ENCODE measurements at places on chromosomes 11 and 22. TPM values are rescaled to one million over a fixed set of nuclear protein-coding genes. Genes with fewer than 3 reads are reported as not detected.

DNA sequence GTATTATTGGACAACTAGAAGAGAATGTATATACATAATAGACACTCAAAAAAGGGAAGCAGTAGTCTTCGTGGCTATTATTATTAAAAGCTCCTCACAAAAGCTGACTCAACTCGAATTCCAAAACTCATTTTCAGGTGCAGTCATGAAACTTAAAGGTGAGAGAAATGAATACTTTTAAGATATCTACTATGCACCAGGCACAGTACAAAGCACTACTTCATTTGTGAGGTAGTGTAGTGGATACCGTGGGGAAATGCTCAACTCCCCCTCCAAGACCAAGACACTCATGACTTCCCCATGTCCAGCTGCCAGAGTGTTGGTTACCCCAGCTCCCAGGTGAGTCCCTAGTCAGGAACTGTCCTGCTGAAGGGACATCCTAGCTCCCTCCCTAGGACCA, 2.1 kb downstream of the SYN3 start:
- DNase-seq, result no peak

GRCh38 chr11:3824714-3825472, 15.9 kb downstream of the RHOG start:
- peak; percentile 74 for DNase-seq

- peak; percentile 37 for DNase-seq
Measured at GRCh38 chr11:119573858-119574257, 150.9 kb upstream of the THY1 start.

DNA sequence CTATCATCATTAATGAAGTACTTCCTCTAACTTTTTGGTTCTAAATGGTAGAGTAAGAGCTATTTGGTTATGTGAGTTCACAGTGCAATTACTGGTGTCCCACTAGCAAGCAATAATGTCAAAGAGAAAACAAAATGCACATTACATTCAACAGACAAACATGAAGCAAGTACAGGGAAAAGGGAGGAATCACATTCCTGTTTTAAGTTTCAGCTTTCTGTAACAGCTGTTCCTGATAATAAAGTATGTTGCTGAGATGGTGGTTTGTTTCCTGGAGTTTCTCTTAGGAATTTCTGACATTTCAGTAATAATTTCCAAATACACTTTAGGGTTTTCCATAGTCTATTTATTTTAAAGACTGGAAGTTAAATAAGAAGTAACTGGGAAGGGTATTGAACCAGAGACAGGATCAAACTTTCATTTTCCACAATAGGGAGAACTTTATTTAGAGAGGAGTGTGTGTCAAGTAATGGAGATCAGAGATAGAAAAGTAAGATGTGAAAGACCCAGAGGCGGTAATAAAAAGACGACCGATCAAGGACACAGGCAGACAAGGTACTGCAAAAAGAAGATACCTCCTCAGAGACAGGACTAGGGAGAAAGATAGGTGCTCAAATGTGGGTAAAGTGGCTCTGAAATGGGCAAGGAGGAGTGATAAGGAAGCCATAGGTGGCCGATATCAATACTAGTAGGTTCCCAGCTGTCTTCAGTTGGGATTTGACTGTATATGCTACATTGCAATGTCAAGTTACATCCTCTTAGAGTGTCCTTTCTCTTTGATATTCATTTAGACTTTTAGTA, 20.8 kb upstream of the CLNS1A start:
- no peak for DNase-seq

HSPA8 gene
- 1,029 TPM for total RNA-seq

- no peak for DNase-seq
Measured at GRCh38 chr22:47839595-47840227, 1077.3 kb downstream of the TBC1D22A start.

GRCh38 chr11:70732881-70733196, 334.5 kb downstream of the CTTN start:
- no peak for DNase-seq

- DNase-seq, result no peak
Measured at GRCh38 chr22:21765909-21766529, 30.4 kb upstream of the YPEL1 start.

TBX10 gene
- 5.7 TPM for total RNA-seq

DMC1 gene
- total RNA-seq, result 40.6 TPM

GRCh38 chr22:41664951-41665350, 23.7 kb downstream of the SNU13 start:
- no peak for DNase-seq

GRCh38 chr11:123218451-123218850, 23.4 kb upstream of the CLMP start:
- DNase-seq, result no peak

GRCh38 chr11:36467916-36468315, 42.2 kb downstream of the TRAF6 start:
- DNase-seq, result no peak

MIAT gene
- total RNA-seq, result 5.2 TPM

GGTLC2 gene
- not detected for total RNA-seq

DNA sequence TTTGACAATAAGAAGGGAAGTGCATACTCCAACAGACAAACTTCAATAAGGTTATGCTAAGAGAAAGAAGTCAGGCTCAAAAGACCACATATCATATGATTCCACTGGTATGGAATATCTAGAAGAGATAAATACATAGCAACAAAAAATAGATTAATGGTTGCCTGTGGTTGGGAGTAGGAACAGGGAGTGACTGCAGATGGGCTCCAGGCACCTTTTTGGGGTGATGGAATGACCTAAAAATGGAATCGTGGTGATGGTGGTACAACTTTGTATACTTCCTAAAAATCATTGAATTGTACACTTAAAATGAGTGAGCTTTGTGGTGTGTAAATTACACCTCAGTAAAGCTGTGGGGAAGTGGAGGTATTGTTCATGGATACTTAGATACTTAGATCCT, 29.0 kb upstream of the RAG2 start:
- no peak for DNase-seq

GRCh38 chr11:129959687-129960086, 42.9 kb downstream of the PRDM10 start:
- DNase-seq, result peak; percentile 56

DNA sequence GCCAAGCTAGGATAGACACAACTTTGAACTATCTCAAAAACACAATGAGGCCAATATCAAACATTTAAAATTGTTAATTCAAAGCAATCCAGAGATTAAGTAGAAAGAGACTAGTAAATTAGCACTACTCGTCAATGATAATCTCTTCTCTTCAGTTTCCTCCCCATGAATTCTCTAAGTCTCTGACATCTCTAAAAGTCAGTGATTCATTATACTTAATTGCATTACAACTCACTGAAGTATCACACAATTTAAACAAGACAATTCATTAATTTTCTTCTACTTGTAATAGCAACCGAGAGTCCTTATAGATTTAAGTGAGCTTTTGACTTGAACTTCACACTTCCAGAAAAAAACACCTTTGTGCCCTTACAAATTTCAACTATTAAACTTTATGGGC, 4.3 kb downstream of the DDX6 start:
- no peak for DNase-seq

- no peak for DNase-seq
Measured at GRCh38 chr22:19821523-19822300, 33.0 kb downstream of the GNB1L start.

RELT gene
- 24.7 TPM for total RNA-seq

DNA sequence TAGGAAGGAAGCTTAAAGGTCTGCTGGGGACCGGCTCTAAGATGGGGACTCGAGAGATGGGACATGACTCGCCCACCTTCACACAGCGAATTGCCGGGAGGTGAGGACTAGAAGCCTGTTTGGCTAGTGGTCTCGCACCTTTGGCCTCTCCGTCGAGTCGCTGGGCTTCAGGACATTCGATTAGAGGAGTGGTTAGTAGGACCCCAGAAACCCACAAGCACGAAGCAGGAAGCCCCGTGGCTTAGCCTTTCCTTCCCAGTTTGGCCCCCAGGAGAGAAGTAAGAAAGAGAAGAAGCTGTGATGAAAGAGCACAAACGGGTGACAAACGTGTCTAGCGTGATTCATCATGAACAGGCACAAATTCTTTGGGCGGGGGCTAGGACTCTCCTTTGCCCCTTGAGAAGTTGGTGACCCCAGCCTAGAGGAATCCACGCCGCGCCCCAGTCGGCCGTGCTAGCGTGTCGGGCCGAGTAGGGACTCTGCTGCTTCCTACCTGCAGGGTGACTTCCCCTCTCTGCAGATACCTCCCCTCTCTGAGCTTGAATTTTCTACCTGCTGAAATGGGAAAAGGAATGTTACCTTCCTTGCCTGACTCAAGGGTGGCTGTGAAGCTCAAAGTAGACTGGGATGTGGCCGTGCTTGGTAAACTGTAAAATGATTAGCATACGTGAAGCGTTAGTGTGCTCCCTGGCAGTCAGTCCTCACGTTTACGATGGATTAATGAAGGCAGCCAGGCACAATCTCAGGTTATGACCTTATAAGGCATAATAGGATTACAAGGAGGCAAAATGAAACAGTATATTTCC, 1.1 kb upstream of the ADM start:
- DNase-seq, result no peak

- DNase-seq, result no peak
Measured at GRCh38 chr11:113736323-113736722, 30.2 kb upstream of the TMPRSS5 start.

DNA sequence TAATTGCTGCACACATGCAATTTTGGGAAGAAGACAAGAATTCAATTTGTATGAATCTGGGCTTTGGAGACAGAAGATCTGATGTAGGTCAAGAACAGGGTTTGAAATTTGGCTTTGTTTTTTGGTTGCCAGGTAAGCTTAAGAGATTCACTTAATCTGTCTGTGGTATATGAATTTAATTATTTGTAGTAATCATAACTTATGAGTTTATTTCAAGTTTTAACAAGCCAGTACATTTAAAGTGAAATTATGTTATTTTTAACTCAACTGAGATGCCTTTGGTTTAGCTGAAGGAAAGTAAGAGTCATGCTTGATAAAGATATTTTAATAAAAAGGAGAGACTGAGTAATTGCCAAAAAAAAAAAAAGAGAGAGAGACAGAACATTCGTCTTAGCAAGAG, 384.1 kb downstream of the LUZP2 start:
- no peak for DNase-seq

SLC25A18 gene
- total RNA-seq, result not detected

GRCh38 chr11:10669258-10670033, 24.1 kb downstream of the IRAG1 start:
- no peak for DNase-seq

DNA sequence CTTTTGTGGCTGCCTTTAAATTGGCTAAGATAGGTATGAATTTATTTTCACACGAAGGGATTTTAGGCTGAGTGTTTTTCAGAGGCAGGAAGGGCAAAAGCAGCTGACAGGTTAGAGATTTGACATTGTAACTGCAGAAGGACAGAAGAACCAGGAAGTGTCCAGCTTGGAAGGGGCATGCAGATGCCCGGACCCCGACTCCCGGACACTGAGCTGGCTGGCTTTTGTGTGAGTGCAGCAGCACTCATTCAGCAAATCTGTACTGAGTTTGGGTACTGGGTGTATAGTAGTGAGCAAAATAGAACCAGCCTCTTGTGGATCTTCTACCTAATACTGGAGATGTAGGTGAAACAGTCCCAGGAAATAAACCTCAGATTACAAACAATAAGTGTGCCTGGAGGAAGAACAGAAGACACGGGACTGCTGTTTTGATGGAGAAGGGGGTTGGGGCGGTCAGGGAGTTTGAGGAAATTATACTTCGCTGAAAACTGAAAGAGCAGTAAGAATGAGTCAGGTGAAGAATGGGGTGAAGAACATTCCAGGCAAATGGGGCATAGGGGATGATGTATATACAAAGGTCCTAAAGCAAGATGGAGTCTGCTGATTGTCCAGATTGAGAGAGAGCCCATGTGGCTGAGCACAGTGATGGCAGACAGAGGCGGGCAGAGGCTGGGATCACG, 64.6 kb downstream of the PPFIBP2 start:
- DNase-seq, result no peak

- no peak for DNase-seq
Measured at GRCh38 chr22:25437414-25438160, 126.9 kb upstream of the GRK3 start.

OR2AG2 gene
- 1.7 TPM for total RNA-seq

DNA sequence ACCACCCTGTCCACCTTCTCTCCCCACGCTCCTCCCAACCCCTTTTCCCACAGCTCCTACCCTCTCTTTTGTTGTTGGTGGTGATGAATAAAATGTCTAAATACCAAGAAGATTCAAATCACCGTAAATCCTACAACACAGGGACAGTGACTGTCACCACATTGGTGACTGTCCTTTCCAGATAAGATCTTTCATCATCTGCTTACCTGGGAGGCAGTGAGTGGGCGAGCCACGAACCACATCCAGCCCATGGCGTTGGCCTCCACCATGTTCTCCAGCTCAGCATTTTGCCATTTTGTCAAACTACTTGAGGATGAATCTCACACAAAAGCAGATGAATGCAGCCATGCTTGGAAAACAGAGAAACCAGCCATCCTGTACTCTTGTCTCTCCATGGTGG, 6.7 kb upstream of the CYTH4 start:
- no peak for DNase-seq

GRCh38 chr11:47278058-47278457, 8.1 kb downstream of the MADD start:
- no peak for DNase-seq

GRCh38 chr11:135022454-135022853, 610.4 kb upstream of the B3GAT1 start:
- no peak for DNase-seq

DNA sequence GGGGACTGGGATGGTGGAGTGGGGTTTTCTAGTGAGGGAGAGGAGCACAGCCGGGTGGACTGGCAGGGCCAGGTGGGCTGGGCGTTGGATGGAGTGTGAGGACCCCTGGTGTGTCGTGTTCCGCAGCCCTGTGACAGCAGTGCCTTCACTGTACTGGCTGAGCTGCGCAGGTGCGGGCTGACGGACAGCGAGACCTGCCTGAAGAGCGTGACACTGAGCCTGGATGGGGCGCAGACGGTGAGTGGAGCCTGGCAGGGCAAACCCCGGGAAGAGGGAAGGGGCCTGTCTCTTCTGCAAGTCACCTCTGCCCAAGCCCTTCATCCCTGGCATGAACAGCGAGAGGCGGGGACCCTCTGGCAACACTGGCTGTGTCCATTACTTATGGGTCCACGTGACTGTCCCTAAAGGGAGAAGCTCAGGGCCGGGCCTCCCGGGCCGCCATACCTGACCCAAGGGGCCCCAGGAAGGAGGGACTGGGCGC, 10.0 kb downstream of the MUC5AC start:
- no peak for DNase-seq

DNA sequence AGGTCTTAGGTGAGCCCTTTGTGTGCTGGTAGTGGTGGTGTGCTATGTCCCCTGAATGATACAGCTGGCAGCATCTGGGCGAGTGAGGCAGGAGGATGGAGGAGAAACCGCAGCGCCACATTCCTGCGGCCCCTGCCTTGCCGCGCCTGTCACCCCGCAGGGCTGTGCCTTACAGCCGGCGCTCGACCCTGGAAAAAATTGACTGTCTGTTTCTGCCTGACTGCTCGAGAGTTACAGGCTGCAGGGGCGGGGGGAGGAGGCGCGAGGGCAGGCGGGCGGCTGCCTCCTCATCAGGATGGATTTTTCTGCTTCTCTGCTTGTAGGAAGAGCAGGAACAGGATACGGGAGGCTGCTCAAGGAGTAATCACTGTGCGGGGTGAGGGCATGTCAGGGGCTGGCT, 443.4 kb downstream of the MIAT start:
- DNase-seq, result no peak

GRCh38 chr22:32005453-32005852, 37.6 kb upstream of the SLC5A1 start:
- no peak for DNase-seq
